Posterior vena cava (tissue), 2 donors: ENCODE measurements at places on chromosomes 11 and 22.

DNA sequence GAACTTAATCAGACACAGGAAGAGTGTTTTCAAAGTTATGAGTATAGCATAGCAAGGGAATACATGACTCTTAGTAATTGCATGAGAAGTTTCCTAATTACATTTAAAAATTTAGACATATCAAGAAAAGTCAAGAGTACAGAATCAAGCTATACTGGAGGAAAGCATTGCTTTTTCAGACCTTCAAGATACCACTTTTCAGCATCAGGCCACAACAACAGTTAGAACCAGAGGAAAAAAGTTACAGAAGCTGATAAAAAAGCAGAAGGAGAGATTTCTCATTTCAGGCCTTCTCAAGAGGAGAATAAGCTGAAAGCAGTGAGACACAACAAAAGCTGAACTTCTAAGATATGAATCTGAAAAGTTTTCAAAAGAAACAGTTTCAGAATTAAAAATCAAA, 28.1 kb upstream of the QSER1 start:
- DNase-seq = no peak

GRCh38 chr11:113664981-113665710, 41.0 kb downstream of the TMPRSS5 start:
- no peak for DNase-seq

DNA sequence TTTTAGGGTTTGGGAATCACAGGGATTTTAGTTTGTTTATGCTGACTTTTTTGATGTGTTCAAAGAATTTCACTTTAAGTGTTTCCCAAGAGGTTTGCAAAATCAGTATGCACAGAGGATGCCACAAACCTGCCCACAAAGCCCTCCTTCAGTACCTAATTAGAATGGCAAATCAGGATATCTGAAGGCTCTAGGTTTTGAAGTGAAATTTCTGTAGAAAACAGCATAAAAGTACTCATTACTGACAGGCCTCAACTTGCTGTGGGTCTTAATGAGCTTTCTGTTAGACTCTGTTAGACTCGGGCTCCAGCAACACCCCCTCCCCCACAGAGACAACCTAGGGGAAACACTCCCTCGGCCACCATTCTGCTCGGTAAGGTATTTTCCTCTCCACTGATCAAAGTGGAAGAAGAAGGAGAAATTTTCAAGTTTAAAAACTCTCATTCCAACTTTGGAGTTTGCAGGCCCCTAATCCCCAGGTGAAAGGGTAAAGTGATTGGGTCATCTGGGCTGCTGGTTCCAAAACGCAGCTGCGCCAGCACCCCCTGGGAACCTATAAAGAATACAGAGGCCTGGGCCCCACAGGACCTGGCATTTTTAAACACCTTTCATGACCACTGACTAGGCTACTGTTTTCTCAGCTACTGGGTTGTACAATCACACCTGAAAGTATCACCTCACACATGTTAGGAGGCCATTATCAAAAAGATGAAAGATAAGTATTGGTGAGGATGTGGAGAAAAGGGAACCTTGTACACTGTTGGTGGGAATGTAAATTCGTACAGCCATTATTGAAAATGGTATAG, 67.5 kb downstream of the PLEKHA7 start:
- no peak for DNase-seq

GRCh38 chr11:64713016-64713707, 9.8 kb downstream of the NRXN2 start:
- no peak for DNase-seq

GRCh38 chr22:33451866-33452469, 393.8 kb upstream of the SYN3 start:
- no peak for DNase-seq

DNA sequence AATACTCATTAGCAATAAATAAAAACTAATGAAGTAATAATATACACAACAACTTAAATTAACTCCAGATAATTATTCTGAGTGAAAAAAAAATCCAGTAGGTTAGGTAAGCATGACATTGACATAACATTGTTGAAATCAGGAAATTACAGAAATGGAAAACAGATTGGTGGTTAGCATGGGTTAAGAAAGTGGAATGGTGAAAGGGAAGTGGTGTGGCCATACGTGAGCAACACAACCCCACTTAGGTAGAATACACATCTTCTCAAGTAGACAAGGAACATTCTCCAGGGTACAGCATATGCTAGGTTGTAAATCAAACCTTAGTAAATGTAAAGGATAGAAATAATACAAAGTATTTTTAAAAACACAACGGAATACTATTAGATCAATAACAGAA, 30.2 kb upstream of the CLTCL1 start:
- no peak for DNase-seq

GRCh38 chr11:69263736-69264052, 30.3 kb upstream of the MYEOV start:
- DNase-seq = no peak

- peak; percentile 70 for DNase-seq
Observed at GRCh38 chr22:44354288-44354687, 41.5 kb upstream of the SHISAL1 start.

GRCh38 chr11:8213376-8213775, 44.6 kb upstream of the RIC3 start:
- peak; percentile 46 for DNase-seq

- DNase-seq = no peak
Observed at GRCh38 chr11:62879235-62879978, 1.3 kb upstream of the SLC3A2 start.

DNA sequence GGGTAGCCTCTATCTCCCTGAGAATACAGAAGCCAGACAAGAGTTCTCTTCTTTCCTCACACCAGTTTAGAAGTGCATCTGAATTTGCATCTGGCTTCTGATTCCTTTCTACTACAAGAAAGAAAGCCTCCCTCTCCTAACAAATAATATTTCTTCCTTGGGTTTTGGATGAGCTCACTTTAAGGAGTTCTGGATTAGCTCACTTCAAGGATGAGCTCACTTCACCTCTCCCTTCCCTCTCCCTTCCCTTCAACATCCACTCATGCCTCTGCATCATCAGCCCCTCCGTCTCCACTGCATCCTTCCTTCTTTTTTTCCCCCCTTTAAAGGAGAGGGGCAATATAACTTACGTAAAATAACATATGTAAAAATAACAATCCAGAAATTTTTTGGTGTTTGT, 1.6 kb upstream of the MTNR1B start:
- no peak for DNase-seq

GRCh38 chr11:2300290-2300935, 1.3 kb downstream of the C11orf21 start:
- peak; percentile 78 for DNase-seq

DNA sequence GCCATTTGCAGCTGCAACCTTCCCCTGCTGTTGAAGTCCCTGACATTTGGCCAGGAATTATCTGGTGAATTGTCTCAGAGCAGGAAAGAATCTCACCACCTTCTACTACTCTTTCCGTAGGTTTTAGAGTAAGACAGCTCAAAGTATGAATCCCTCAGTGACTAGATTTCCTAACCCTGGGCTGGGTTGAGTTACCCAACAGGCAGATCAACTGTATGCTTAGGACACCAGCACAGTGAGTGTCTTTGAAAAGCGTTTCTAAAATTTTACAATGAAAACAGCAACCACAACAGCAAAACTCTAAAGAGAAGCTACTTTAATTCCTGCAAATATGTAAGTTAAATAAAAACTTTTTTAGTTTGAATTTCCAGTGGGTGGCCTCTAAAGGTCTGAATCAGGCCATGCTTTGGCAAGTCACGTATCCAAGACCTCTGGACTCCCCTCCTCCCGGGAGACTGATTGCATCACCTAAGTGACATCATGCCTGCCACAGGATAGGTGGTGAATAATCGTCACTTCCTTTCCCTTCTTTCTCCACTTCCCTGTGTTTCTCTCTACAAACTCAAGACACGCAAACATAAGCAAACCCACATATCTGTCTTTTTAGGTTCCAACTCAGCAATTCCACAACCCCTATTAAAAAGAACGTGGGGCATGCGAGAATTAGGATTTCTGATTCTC, 7.8 kb downstream of the OR8B12 start:
- no peak for DNase-seq
